ENCODE measurements at places on chromosomes 3 and 15.
A peak's percentile ranks its signal among the peaks of the same experiment; 100 is the strongest.

DNA sequence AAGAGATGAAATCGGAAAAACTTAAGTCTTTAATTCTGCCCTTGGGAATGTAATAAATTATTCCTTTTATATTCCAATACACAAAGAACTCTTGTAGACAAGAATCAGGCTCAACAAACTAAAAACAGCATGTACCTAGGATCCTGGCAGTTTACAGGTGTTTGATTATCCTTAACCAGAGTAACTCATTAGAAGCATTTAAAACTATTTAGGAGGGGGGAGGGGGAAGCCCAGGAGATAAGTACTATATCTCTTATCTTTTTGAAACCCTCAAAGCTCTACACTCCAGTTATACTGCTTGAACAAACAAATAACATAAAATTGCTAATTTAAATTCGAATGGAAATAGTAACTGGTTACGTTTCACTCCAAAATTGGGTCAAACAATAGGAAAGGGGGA, 1.9 kb downstream of the CNBP start:
- DNase-seq: no peak

- DNase-seq: peak; percentile 50
Measured at GRCh38 chr3:195895078-195895860, 13.1 kb downstream of the TNK2 start.

DNA sequence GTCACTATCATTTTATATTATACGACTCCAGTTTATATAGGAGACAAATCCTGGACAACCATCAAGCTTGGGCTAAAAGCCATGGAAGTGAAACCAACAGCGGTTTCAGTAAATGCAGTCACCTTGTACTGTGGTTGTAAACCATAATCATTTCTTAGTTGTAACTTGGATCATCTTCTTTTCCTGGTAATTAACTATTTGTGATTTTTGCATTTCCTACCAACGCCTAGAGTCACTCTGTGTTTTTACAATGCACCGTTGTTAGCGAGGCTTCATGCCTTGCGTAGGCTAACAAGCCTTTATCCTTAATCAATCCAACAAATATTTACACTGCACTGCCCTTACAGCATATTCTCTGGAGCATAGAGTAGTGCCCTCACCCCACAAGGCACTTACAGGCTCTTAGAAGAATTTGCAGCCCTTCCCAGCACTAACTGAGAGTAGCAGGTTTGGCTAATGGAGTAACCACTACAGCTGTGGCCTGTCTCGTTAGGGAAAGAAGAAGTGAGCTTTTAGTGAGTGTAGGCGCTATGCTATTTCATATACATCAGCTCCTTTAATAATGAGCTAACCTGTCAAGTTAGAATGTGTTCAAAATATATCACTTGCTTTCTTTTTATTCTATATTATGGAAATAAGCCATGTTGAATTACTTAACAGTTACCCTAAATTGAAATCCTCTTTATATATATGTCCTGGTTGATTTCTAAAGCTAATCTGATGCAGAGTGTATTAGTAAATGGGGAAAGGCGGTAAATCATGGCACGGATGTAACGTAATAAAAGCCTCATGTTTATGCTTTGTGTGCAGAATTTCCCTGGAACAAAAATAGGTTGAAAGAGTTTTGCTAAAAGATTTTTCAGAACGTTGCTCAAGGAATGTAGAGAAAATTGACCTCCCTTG, 62.8 kb downstream of the ABHD2 start:
- DNase-seq: peak; percentile 47

- peak; percentile 71 for DNase-seq
Measured at GRCh38 chr3:32240159-32240545, 1.7 kb downstream of the CMTM8 start.

DNA sequence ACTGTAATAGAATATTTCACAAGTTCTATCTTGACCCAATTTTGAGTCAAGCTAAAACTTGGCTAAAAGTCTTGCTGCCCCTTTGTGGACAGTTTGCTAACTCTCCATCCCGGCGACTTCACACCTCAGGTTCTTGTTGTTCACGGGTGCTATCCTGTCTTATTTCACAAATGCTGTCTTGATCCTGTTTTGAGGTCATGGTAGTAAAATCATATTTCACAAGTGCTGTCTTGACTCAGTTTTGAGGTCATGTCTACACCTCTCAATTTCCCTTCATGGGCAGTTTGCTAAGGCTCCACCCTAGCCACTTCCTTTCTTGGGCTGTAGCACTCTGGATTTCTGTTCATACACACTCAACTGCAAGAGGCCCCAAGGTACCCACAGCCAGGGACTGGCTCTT, 45.0 kb upstream of the GK5 start:
- no peak for DNase-seq

DNA sequence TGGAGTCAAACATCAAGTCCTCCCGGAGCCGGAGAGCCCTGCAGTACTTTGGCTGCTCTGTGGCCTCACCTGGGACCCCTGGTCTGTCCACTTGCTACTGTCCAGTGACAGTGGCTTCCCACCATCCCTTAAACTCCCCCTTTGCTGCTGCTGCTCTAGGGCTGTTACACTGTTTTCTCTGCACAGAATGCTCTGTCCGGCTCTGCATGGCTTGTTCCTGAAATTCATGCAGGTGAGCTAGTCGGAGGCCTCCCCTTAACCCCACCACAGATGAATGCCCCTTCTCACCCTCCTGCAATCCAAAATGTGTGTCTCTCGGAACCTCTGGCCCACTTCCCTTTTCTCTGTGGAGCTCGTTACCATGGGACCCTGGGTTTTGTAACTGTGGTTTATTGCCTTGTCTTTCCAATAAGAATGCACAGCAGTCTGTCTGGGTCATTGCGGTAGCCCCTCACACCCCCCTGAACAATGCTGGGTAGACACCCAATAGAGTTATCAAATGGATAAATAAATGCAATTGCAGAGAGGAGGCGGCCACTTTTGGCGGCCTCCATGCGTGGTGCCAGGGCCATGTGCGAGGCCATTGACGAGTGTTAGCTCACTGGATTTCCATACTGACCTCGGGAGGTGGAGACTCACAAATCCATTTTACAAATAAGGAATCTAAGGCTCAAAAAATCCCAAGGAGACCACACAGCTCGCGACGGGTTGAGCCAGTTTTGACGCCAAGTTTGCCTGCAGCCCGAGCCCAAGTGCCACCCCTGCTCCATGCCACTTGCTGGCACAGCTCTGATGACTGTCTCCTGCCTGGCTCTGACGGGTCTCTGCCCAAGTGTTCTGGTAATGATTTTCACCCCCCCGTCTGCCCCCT, 48.5 kb downstream of the RGMA start:
- DNase-seq: peak; percentile 94

DNA sequence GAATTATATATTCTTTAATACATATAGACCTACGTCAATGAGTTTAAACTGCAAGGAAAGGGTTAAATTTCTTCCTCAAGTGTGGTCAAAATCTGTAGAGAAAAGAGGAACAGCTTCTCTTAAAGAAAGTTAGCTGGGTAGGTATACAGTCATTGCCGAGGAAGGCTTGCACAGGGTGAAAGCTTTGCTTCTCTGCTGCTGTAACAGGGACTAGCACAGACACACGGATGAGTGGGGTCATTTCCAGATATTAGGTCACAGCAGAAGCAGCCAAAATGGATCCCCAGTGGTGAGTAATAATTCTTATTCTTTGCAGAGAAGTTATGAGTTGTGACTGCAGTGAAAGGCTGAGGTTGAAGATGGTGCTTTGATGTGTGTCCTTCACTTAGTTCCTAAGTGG, at the start of gene CD86:
Gene CD86, plus strand, starts transcription at position 148 of the 400 bp plus-strand sequence. Its CDS starts 128 bp downstream, at position 276.
- DNase-seq: peak; percentile 90

GRCh38 chr15:51931638-51932037, 39.9 kb downstream of the LEO1 start:
- no peak for DNase-seq

- DNase-seq: no peak
Measured at GRCh38 chr3:124413989-124414598, 316.2 kb upstream of the UMPS start.

DNA sequence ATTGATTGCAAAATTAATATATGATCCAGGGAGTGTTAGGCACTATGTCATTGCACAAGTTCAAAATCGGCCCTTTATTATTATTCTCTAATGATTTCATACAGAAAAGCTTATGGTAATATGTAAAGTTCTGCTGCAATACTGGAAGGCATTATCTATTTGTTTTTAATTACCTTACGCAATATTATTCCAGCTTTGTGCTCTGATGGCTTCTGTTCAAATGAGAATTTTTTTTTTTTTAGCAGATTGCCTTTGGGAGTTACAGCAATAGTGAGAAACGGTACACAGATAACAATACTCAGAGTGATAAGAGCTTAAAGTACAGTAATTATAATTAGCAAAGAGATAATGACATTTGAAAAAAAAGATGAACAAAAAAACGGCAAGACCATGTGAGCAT, 602.2 kb upstream of the ALCAM start:
- DNase-seq: no peak

DNA sequence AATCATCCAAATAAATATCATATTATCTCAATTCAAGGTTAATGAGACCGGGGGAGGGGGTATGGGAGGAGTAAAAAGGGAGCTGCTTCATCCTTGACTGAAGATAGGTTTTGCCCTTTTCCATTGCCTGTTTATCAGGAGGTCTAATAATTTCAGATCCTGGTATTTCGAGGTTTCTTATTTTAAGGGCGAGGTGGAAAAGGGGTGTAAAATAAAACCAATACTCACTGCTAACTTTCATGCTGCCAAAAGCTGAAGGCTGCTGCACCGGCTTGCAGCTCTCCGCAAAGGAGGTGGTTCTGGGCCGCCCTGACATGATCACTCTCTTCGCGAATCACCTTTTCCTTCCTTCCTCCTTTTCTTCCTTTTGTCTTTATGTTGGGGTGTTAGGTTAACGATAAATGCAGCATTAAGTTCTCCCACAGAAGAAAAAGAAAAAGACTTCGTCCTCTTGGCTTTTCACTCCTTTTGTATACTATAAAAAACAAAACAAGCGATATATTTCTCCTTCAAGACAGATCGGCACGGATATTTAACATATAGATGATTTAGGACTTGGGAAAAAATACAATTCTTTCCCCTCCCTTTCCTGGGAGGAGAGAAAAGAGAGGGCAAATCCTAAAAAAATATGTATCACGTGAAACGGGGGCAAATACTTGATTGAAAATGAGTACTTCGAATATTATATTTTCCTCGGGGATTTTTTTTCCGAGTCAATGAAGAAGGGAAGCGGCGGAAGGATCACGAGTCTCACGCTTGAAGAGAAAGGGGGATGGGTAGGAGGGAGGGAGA, 932 bp downstream of the GSK3B start:
- DNase-seq: peak; percentile 60

DNA sequence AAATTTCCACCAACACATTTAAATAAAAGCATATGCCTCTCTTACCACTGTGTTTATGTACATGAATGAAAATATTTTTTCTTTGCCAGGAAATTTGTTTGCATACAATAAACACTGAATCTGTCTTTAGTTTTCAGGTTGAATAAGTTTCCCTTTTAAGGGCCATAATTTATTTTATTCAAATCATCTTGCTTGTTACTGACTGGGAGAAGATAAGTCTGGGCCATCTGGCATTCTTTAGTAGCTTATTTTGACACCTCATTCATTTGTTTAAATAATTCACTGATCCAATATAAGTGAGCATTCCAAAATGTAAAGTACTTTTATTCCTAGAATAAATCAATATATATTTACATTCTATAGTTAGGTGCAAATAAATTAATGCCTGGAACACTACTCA, 1001.3 kb downstream of the PLOD2 start:
- DNase-seq: no peak

DNA sequence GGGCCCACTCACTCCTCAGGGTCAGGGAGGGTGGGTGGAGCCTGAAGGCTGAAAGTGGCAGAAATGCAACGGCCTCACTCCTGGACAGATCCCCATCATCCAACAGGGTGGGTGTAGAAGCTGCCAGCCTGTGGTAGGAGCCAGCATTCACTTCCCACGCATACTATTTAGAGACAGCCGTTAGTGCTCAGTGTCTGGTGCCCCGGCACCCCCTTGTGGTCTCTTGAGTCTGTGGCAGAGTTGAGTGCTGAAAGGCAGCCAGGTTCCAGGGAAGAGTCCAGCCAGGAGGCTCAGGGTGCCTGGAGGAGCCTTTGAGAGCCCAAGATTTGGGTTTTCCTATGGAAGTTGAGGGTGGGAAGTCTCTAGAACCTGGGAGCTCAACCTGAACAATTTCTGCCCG, 2.1 kb upstream of the GNAT1 start:
- peak; percentile 75 for DNase-seq

GRCh38 chr3:157369727-157370421, 66.8 kb upstream of the PTX3 start:
- DNase-seq: no peak

- DNase-seq: no peak
Measured at GRCh38 chr3:128079823-128080222, 27.6 kb downstream of the SEC61A1 start.

- peak; percentile 39 for DNase-seq
Measured at GRCh38 chr3:27633224-27633545, 88.9 kb downstream of the EOMES start.

GRCh38 chr3:69338911-69339310, 47.0 kb downstream of the FRMD4B start:
- no peak for DNase-seq

GRCh38 chr3:39849992-39850715, 40.7 kb downstream of the MYRIP start:
- DNase-seq: peak; percentile 4

DNA sequence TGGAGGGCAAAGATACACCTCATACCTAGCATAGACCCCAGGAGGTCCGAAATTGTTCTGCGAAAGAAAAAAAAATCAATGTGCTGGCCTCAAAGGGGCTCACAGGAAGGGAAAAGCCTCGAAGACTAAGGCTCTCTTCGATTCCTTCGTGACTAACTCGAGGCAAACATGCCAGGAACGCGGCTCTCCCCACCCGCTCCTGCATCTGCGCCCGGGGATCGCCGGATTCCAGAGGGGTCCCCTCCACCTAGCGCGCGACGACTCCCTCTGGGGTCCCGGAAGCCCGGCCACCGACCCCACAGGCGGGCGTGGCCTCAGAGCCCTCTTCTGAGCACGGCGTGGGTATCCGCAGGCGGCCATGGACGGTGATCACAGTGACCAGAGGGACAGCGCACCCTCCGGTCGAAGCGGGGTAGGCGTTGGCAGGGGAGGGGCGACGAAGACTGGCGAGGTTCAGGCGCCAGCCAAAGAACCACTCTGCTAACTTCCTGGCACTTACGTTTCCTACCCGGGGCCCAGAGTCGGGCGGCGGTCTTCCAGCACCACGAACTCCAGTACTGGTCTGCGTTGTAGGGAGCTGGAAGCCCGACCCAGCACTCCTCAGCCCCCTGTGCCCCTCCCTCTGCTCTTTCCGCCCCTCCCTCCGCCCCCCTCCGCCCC, 515 bp upstream of the EIF3J start:
- no peak for DNase-seq

GRCh38 chr3:149673393-149673792, 15.6 kb upstream of the WWTR1 start:
- DNase-seq: no peak

GRCh38 chr15:81015621-81016488, 15.1 kb downstream of the TLNRD1 start:
- no peak for DNase-seq

GRCh38 chr3:113258361-113258760, 47.0 kb downstream of the BOC start:
- DNase-seq: no peak

DNA sequence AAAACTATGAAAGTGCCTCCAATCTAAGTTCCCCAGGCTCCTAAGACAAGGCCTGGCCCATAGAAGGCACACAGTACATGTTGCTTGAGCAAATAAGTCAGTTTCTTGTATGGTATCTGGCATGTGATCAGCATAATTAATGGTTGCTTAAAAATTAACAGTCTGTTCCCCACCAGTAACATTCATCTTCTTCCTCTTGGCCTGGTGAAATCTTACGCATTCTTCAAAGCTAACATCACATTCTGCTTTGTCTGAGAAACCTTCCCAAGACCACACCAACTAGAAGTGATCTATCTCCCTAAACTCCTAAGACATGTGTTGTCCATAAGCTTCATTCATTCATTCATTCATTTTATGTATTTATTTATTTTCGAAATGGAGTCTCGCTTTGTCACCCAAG, 48.1 kb downstream of the LIPC start:
- no peak for DNase-seq
